ENCODE measurements at places on chromosomes 6 and 20.

DNA sequence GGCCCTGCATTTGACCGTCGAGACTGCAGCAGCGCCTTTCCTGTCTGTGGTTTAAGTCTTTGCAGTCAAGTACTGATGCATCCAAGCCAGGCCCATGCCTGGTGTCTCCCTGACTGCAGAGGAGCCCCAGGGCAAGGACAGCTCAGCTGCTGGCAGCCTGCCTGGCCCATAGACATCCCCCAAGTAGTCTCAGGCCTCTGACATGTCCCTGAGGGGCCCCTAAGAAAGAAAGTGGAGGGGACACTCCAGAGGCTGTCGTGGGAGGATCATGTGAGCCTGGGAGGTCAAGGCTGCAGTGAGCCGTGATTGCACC, 18.0 kb downstream of the HRH3 start:
- DNase-seq, result no peak

- DNase-seq, result no peak
These were observed 141.2 kb downstream of the FAM83B start for GRCh38 chr6:54987633-54988290.

DNA sequence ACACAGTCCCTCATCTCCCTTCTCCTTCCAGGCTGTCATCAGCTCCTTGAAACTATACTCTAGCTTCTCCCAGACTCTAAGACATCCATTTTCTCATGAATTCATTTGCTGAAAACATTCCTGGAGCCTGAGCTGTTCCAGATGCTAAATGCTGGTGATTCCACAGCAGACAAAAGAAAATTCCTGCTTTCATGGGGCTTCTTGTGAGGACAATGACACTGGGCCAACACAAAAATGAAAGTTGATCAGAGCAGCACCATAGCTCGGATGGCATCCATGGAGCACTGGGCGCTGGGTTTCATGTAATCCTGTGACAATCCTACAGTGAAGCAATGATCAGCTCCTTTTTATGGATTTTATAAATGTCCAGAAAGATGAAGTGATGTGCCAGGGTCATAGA, 47.4 kb upstream of the STX16 start:
- DNase-seq, result no peak

DNA sequence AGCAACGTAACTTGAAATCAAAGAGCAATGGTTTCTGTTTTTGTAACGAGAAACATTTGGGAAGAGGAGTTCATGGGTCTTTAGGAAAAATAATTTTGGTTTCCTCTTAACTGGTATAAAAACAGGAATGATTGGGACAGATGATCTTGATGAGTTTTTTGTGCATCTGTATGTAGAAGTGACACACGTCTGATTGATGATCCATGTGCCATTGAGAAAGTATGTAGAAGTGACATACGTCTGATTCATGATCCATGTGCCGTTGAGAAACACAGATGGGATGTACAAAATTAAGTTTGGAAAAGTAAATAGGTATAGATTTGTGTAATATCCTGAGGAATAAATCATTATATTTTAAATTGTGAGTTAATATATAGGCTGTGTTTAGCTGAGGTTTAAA, 2.1 kb downstream of the KIAA1586 start:
- no peak for DNase-seq

DNA sequence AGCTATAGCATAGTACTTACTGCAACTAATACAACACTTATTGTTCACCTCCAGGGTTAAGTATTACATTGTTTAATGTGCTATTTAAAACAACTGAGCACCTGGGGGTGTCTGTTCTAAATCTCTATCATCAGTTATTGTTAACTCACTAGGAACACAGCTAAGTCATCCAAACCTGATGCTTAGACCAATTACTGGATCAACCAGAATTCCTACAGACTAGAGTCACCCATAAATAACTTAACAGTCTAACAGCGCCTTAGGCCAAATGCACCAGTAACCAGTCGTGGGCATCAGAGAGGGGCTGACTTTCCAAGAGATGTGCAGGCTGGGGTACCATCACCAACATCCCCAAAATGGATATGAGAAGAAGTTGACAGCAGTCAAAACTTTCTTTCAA, 110.7 kb downstream of the ADTRP start:
- DNase-seq, result no peak

DNA sequence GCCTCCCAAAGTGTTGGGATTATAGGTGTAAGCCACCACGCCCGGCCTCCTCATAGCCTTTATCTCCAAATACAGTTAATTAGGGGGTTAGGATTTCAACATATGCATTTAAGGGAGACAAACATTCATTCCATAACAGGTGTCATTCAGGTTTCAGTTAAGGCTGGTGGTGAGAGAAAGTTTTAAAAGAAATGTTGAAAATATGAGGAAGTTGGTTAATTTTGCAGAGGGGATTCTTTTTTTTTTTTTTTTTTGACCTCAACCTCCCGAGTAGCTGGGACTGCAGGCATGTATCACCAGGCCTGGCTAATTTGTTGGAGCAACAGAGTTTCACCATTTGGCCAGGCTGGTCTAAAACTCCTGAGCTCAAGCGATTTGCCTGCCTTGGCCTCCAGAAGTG, 12.5 kb upstream of the EBF4 start:
- DNase-seq, result no peak

DNA sequence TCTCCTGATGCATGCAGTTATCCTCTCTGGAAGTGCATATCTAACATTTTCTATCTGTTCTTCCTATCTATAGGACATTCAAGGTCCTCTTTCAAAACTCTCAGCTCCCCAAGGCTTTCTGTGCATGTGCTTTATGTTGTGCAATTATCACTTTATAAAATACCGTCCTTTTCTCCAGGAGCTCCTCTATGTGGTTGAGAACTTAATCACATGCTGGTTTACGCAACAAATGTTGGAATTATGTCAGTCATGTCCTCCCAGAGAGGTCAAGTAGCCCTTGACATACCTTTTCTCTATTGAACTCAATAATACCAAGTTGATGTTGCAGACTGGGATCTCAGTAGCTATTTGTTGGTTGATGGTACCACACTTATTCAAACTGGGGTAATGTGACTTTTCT, 388.4 kb downstream of the BTBD3 start:
- no peak for DNase-seq

- DNase-seq, result no peak
These were observed 52.2 kb downstream of the ADGB start for GRCh38 chr6:146650799-146651481.

- DNase-seq, result no peak
These were observed 77.4 kb downstream of the MKKS start for GRCh38 chr20:10356628-10357027.

GRCh38 chr6:73519926-73520687, 725 bp downstream of the EEF1A1 start:
- DNase-seq, result peak; percentile 26

DNA sequence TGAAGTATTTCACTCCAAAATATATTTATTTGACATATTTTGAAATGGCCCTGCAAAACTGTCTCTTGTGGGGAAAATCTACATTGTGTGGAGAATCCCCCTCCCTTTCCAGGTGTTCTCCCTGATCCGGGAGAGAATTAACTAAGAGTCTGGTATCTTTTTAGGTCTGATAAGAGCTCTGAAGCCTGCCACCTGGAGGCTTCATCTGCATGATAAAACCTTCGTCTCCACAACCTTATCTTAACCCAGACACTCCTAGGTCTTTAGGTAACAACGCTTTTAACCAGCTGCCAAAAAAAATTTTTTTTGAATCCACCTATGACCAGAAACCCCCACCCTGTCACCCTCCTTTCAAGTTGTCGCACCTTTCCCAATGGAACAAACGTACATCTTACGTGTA, 43.0 kb downstream of the FAM184A start:
- DNase-seq, result no peak

- no peak for DNase-seq
These were observed 3.4 kb upstream of the ZNF133 start for GRCh38 chr20:18284805-18285533.

- peak; percentile 31 for DNase-seq
These were observed 111.4 kb upstream of the ARMC2 start for GRCh38 chr6:108736832-108737231.

DNA sequence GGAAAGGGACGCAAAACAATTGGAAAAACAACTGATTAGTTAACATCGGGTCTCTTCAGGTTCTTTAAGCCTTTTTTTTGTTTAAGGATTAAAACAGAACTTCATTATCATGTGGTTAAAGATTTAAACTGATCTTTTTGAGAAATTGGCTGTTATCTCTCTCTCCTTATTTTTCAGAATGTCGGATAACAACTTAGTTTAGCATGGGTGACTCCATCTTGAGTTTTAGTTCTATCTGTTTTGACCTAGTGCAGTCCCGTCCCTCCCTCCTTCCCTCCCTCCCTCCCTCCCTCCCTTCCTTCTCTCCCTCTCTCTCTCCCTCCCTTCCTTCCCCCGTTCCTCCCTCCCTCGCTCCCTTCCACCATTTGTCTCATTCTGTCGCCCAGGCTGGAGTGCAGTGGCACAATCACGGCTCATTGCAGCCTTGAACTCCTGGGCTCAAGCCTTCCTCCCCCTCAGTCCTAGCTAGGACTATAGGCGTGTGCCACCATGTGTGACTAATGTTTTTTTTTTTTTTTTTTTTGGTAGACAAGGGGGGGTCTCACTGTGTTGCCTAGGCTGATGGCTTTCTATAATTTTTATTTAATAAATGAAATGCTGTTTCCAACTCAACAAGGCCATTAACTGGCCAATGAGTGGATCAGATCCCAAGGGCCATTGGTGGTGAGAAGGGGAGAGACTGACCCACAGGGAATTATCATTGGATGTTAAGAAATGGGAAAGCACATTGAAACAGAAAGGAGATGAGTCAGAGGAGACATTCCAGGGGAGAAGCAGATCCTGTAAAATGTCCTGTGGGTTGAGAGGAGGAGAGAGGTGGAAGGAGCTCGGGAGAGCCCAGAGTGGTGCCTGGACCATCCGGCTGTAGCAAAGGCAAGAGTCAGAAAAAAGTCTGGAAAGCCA, 13.6 kb downstream of the BAK1 start:
- no peak for DNase-seq

DNA sequence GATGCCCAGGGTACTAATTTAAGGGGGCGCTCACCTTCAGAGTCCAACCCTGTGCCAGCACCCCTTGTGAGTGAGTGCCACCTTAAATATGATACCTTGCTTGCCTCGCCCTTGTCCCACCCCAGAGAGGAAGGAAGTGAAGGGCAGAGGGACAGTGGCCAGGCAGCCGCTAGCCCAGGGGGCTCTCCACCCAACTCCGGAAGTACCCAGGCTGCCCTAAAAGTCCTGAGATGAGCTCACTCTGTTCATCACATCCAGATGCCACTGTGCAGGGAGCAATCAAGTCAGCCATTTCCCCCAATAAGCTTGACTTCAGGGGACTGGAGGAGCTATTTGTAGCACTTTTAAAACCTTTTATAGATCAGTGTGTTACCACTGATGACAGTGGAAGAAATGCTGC, 25.0 kb upstream of the STX16 start:
- no peak for DNase-seq

GRCh38 chr6:161578478-161578877, 304.6 kb upstream of the AGPAT4 start:
- DNase-seq, result no peak

DNA sequence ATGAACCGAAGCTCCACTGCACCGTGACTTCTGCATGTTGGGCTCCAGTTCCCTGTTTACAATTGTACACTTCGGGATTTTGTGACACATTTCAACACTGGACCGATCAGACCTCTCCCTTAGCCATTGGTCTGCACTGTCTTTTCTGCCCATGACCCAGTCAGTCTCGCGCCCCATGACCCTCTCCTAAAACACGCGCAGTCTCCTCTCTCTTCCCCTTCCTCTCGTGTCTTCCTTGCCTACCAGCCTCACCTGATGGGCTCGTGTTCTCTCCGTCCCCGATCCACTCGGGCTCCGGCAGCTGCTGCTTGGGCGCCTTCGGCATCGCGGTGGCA, 535 bp upstream of the ABCF1 start:
- DNase-seq, result no peak

DNA sequence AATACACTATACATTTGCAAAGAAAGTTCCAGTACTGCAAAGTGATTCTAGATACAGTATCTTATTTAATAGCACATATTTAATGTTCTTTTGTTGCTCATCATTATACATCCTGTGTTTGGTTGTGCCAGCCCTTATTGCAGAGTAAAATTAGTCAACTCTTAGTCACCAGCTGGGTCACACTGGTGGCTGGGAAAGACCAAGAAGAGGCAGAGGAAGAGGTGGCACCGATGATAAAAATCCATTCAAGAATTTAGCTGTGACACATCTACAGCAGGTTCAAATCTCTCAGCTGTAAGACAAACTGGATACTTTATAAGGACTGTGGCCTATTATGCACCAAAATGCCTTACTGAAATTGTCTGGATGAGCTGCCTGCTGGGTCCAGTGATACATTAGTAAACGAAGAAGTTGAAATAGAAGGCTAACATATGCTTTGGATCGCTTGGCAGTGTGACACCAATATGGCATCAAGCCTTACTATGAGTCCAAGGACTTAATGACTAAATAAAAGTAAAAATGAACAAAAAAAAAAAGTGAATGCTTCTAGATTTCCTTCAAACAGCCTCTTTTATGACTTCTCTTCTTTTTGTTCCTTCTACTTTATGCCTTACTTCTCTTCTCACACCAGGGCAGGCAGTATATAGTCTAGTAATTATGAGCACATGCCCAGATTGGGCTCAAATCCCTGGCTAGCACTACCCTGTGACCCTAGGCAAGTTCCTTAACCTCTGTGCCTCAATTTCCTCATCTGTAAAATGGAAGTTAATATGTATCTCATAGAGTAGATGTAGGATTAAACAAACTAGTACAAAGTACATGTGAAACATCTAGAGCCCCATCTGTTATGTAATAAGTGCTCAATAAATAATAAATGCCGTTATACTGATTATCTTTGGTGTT, 29.4 kb upstream of the RNF8 start:
- peak; percentile 39 for DNase-seq

- no peak for DNase-seq
These were observed 185.2 kb upstream of the TAB2 start for GRCh38 chr6:149132336-149132735.

DNA sequence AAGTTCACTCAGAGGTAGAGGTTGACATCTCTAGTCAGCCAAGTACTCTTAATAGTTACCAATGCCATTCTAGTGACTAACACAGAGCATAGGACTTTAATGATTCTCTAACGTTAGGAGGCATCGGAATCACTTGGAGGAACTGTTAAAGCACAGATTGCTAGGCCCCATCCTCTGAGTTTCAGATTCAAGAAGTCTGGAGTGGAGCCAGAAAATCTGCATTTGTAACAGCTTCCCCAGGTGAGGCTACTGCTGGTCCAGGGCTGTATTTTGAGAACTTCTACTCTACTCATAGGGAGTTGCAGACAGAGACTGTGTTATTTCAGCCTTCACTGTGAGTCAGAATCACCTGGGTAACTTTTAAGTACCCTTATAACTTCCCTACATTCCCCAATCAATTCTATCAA, 5.7 kb downstream of the LMBRD1 start:
- DNase-seq, result no peak

- no peak for DNase-seq
These were observed 198.5 kb downstream of the HIVEP2 start for GRCh38 chr6:142746524-142746923.
